ENCODE measurements at places on chromosomes 5 and 9.

DNA sequence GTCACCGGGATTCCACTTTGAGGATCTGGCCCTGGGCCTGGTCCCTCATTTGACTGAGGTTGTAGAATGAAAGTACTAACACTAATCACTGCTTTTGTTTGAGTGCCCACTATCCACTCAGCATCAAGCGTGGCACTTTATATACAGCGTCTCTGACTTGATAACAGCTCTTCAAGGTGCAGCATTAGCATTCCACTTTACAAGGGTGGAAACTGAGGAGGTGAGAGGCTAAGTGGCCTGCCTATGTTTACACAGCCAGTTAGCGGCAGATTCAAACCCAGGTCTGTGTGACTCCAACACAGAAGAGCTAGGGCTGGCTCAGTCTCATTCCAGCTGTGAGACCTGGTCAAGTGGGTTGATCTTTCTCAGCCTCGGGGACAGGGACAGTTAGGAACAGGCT is 5.9 kb downstream of the KCNMB1 start:
- DNase-seq: no peak

- DNase-seq: no peak
Measured at GRCh38 chr5:91361790-91362189, 21.3 kb downstream of the ARRDC3 start.

DNA sequence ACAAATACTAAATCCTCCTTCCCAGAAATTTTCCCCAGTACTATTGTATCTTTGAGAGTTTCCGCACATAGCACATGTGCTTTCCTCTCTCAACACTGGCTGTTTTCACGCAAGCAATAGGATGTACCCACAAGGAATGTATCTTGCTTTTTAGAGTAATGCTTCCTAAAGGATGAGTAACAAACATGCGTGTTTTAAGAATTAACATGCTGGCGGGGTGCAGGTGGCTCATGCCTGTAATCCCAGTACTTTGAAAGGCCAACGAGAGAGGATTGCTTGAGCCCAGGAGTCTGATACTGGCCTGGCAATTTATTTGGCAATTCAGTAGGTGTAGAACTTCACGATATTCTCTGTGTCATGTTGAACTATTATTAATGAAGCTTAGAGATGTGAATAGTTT is 4.6 kb downstream of the RUFY1 start:
- DNase-seq: no peak

GRCh38 chr5:122101636-122102285 is 23.7 kb upstream of the LOX start:
- DNase-seq: no peak

GRCh38 chr5:115962565-115963402 is 509 bp downstream of the LVRN start:
- no peak for DNase-seq

- no peak for DNase-seq
Measured at GRCh38 chr9:107389617-107390071, 99.9 kb downstream of the KLF4 start.

DNA sequence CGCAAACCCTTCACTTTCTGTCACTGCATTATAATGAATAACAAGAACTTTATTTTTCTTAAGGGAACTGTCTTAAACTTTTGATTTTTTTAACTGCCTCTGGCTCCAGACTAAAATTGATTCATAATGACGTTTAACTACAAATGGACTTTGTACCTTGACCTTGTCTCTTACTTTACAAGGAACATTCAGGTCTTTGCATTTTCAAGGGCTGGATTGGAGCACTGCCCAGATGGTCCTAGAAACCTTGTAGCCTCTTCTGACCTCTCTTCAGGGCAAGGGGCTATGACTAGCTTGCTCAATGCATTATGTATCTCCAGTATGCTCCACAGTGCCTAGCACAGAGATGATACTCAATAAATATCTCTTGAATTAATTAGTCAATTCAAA is 612.6 kb upstream of the CLINT1 start:
- no peak for DNase-seq
